Cerebellar cortex (tissue), 1 donor: ENCODE measurements at places on chromosomes 1 and 21.
A peak's percentile ranks its signal among the peaks of the same experiment; 100 is the strongest.

DNA sequence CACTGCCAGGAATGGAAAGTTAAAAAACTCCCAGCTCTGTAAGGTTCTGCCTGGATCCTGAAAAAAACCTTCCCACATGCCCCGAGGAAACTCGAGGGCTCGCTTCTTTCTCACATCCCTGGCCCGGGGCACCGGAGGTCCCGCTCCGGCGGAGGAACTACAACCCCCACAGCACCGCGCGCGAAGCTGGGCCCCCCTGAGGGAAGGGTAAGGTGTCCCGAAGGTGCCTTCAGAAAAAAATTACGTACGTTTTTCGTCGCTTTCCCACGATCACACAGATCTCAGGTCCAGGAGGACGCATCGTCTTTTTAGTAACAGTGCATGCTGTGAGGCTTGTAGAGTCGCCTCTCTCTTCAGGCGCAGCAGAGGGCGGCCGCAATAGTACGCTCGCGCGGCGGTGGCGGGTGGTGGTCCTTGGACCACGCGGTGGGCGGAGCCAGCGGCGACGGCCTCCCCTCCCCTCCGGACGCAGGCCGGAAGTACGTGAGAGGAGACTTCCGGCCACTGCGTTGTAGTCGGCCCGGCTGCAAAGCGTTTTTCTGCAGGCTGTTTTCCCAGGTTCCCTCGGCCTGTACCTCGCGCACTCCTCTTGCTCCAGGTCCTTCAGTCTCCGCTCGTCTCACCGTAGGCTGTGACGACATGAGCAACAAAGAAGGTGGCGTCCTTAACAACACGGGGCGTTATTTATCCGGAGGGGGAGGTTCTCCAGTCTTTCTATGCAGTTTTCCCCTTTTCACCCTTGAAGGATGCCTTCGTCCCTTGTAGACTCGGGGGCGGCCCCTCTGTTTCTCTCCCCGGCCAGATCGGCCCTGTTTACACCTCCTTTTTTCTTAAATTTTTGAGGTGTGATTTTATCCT is at the start of gene TSNAX:
TSNAX (plus strand) TSS at position 498 of the 858 bp plus-strand sequence; CDS start at position 640, 142 bp downstream.
- DNase-seq, result peak; percentile 94

DNA sequence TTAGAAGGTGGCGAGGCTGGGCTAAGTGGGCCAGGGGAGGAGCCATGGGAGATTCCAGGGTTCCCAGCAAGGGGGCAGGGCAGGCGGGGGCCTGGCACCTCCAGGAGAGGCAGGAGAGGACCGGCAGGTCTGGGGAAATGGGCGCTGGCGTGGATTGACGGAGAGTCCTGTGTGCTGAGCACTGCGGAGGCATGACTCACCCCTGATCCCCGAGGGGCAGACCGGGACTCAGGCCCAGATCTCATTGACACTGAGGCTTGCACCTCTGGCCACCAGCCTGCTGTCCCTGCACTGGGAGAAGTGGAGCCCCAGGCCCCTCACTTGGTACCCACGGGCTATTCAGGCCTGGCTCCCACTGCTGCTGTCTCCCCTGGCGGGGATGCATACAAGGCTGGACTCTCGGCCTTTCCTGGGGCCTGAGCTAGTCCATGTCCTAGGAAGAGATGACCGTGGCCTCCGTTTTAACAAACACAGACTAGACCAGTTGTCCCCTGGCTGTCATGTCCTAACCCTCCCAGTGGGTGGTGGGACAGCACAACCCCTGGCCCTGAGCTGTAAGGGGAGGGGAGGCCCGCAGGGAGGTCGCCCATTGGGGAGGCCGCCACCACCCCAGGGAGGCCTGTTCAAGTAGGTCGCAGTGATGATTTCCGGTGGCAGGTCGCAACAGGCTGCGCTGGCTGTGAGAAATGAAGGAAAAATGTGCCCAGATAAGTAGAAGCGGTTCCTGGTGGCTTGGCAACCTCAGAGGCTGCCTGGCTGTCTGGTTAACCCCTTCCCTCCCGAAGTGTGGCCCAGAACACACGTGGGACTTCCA is 39.7 kb downstream of the RIPK4 start:
- no peak for DNase-seq

- no peak for DNase-seq
Observed at GRCh38 chr1:117794073-117794472, 135.3 kb downstream of the GDAP2 start.

- no peak for DNase-seq
Observed at GRCh38 chr1:37795340-37796125, 1.9 kb downstream of the MANEAL start.

GRCh38 chr1:10128101-10128765 is 82.1 kb upstream of the KIF1B start:
- DNase-seq, result no peak

DNA sequence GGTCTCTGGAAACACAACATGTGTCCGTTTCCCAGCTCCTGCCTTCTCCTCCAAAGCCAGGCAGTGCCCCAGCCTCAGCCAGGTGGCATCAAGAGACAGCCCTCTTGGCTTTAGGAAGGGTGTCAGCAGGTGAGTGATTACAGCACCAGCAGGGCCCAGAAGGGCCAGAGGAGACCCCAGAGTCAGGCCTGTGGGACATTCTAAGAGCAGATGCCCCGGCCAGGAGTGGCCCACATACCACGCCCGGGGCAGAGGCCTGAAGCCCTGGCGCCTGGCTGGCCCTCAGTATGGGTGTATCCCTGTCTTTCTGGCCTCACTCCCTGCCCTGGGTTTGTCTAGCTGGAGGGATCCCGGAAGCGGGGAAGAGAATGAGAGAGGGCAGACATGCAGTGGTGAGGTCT is 109.2 kb downstream of the CASZ1 start:
- DNase-seq, result no peak

DNA sequence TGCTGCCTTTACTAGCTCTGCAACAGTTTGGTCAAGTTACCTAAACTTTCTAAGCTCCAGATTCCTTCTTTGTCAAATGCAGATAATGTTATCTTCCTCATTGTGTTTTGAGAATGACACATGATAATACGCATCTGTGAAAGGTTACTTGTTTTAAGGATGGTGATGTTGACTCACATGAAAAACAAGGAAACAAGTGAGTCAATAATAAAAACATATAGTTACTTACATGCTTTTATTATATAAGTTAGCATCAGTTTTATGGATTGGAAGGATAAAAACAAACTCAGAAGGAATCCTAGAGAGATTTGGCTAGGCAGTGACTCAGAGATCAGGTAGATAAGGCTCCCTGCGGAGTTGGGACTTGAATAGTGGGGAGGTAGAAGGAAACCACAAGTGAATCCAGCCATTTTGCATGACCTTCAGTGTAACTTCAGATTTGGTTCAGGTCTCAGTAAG is 144.6 kb downstream of the LMO4 start:
- DNase-seq, result no peak

DNA sequence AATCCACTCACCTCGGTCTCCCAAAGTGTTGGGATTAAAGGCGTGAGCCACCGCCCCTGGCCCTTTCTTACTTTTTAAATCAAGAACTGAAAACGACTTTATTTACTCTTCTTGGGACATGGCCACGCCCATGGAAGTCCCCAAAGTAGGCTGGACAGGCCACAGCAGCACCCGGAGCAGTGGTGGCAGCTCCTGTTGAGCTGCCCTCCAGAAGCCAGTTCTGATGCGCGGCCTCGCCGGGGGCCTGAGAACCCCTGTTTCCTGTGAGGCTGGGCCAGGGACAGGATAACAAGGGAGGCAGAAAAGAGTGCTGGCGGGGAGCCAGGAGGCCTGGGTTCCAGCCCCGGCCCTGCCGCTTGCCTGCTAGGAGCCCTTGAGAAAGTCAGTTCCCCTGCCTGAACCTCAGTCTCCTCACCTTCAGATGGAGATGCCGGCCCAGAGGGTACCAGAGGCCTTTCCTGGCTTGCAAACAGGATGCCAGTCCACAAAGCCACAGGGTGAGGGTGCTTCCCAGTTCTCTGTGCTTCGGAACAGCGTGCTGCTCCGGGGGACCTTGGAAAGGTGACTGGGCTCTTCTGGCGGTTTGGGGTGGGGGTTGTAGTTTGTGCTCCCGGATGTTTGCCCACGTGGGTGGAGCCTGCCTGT is 59.4 kb downstream of the RUNX3 start:
- no peak for DNase-seq

DNA sequence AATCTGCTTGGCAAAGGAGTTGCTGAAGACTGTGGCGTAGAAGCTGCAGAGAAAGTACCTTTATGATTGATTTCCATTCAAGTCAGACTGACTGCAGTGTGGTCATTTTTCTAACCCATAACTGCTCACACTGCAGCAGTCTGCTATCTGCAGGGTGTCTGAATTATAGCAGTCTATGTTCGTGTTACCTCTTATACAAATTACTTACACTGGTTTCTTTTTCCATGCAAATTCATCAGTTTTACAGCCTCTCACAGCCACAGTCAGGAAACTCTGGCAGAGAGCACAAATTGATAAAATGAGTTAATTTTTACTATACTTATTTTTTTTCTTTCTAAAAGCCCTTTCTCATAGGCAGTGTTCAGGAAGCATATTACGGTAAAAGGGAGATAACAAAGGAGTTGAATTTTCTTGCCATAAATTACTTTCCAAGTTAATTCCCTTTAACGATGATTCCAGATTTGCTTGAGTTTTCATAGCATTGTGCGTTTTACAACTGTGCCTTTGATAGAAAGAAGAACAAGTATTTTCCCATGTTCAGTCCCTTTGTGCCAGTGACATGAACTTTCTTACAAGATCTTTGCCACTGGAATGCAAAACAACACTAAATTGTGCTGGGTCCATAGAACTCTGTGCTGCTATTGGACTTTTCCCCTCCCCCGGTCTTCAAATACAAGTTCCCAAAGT is 261.5 kb downstream of the NFIA start:
- DNase-seq, result no peak

GRCh38 chr1:18556364-18556763 is 74.3 kb upstream of the PAX7 start:
- peak; percentile 64 for DNase-seq

- no peak for DNase-seq
Observed at GRCh38 chr1:148315071-148315811, 163.2 kb upstream of the NBPF11 start.

DNA sequence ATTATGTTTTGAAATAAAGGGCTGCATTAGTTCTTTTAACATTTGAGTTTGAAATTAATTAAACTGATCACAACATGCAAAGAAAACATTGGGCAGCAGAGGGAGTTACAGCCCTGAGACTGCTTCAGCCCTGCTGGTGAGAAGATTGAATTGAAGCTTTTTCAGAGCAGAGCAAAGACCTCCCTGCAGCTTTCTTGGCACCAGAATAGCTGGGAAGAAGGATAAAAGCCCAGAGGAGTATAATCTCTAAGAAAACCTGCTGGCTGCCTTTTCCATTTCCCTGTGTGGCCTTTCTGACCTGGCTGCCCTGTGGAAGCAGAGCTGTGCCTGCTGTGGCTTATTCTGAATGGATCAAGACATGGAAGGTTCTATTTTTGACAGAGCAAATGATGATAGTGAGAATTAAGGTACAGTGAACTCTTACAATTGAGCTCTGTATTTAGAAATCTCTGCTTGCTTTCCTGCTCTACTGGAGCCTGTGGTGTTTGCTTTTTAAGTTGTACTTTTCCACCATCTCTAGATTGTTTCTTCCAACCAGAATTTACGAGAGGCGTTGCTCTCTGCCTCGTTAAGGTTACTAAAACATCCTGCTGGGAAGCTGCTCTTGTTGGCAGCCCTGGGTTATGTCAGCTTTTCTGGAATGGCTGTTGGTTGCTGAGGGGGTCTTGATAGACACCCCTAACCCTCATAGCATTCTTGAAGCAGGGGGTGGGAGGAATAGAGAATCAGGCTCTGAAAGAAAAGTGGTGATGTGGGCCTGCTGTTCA is 9.9 kb downstream of the SNRPE start:
- DNase-seq, result peak; percentile 82

DNA sequence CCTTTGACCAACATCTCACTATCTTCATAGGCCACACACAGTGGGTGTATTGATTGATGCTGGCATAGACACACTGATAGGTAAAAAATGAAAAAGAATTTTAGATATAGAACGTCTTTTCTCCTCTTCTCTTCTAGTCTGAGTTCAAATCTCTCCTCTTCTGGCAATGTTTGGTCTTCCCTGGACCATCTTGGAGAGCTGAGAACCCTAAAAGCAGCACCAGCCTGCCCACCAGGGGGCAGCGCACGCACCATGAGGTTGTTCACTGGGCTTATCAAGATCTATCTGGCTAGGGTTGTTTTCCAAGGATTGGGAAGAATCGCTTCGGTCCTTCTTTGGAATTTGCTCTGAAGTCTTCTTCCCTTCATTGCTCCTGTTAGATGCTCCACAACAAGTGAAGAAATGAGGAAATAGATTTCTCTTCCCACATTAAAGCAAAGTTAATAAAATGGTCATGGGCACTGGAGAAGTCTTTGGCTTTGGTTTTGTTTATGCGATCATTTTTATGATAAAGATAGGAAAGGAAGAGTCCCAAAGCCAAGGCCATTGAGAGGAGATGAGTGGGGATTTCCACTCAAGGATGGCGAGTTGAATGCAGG is 104.0 kb upstream of the OLIG2 start:
- DNase-seq, result peak; percentile 7

GRCh38 chr21:32155226-32155625 is 123.6 kb downstream of the MIS18A start:
- no peak for DNase-seq

DNA sequence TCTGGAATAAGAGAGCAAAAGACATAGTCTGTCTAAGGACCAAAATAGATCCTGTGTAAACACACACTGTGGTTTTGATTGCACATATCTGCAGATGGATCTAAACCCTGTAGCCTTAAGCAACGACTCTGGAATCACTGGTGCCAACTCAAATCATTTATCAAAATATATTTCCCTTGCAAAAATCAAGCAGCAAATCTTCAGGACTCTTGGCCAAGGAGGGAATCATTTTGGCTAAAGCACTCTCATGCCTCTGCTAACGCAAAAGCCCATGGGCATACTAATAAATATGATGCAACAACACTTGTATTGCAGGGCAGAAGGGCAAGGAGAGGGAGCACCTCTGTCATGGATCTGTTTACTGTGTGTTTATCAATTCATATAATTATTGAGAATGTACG is 155.4 kb upstream of the DUSP10 start:
- DNase-seq, result no peak

GRCh38 chr21:42474043-42474831 is 21.8 kb downstream of the RSPH1 start:
- no peak for DNase-seq

- DNase-seq, result no peak
Observed at GRCh38 chr1:114034567-114035303, 55.5 kb downstream of the OLFML3 start.

- peak; percentile 33 for DNase-seq
Observed at GRCh38 chr1:233543338-233544255, 70.3 kb upstream of the KCNK1 start.

- no peak for DNase-seq
Observed at GRCh38 chr21:28509031-28509430, 483.6 kb downstream of the LTN1 start.
